ENCODE measurements at places on chromosomes 7 and 10.

DNA sequence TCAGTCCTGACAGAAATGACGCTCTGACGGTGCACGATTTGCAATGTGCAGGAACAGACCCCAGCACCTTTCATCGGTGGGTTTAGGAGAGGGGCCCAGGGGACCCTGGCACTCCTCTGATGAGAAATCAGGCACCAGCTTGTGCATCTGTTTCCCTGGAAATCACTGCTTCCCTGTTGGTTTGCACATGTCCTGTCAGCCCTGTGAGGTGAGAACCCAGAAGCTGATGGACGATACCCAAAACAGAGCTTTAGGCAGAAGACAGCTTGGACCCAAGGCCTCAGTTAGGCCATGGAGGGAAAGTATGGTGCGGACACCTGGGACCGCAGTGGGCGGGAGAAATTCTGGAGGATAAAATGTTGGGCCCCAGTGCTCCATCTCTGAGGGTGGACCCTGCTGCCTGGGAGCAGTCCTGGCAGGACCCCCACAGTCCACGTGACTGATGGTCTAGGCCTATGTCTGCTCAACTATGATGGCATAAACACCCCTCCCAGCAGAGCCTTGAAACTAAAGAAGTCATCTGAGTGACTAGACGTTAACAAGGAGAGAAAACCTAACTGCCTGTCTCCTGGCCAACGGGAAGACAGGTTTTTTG is 242.8 kb downstream of the PTPRN2 start:
- DNase-seq = no peak

DNA sequence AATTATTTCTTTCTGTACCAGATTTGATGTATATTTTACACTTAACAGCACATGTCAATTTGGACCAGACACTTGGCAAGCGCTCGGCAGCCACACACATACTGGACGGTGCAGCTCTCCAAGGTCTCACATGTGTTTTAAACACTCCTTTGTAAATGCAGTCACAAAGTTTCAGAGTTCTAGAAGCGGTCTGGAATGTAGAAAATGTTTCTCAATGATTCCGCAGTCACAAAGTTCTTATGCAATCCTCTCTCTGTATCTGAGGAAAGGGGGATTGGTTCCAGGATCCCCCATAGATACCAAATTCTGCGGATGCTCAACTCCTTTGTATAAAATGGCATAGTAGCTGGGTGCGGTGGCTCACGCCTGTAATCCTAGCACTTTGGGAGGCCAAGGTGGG is 253.0 kb upstream of the GRB10 start:
- DNase-seq = no peak

GRCh38 chr7:156975620-156976019 is 26.1 kb downstream of the NOM1 start:
- DNase-seq = no peak

DNA sequence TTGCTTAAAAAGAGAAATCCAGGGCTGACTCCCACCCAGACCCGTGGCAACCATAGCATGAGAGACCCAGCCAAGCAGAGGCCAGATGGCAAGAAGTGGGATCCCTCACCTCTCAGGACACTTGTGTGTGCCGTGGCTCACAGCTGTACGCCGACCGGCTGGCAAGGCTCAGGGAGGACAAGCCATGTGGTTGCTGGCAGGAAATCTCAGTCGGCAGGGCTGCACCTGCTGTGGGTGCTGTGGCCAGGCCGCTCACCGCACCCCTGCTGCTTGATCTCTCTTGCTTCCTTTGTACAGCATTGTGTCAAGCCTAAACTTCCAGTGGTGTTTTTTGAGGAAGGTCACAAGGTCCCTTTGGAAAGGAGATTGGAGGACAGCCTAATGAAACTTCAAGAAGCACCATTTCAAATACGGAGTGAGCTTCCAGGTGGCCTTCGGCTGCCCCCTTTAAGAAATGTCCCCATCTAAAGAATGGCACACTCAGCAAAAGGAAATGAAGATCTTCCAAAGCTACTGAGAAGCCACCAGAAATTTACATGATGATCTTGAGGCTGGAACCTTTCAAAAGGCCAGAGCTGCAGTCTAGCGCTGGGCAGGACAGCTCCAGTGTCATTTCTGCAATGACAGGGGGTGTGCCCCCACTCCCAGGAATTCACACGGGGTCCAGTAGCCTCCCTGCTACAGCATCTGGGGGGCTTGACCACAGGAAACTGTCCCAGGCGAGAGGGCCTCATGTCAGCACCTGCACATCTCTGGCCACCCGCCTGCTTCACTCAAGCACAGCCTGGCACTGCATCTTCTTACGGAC is 409.0 kb upstream of the MGMT start:
- DNase-seq = no peak

DNA sequence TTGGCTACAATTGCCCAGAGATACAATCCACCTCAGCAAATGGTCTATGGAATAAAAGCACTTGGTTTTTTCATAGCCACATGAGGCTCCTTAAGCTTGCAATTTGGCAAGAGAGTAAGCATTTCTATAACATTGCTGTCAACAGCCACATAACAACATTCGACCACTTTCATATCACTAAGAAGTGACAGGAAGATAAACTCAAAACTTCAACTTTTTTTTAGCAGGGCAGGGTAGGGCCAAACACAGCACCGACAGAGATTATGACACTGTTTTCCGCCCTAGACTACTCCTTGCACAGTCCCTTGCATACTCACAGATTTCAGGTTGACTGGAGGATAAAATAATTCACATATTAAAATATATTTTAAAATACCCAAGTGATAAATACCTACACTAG is 185.4 kb downstream of the JAZF1 start:
- DNase-seq = no peak

GRCh38 chr7:154415709-154416399 is 363.7 kb downstream of the DPP6 start:
- DNase-seq = no peak

GRCh38 chr7:23357190-23358093 is 58.3 kb downstream of the MALSU1 start:
- peak; percentile 79 for DNase-seq

- no peak for DNase-seq
Observed at GRCh38 chr10:122716025-122716424, 16.4 kb upstream of the C10orf120 start.

GRCh38 chr10:132663666-132664365 is 122.1 kb downstream of the NKX6-2 start:
- no peak for DNase-seq

DNA sequence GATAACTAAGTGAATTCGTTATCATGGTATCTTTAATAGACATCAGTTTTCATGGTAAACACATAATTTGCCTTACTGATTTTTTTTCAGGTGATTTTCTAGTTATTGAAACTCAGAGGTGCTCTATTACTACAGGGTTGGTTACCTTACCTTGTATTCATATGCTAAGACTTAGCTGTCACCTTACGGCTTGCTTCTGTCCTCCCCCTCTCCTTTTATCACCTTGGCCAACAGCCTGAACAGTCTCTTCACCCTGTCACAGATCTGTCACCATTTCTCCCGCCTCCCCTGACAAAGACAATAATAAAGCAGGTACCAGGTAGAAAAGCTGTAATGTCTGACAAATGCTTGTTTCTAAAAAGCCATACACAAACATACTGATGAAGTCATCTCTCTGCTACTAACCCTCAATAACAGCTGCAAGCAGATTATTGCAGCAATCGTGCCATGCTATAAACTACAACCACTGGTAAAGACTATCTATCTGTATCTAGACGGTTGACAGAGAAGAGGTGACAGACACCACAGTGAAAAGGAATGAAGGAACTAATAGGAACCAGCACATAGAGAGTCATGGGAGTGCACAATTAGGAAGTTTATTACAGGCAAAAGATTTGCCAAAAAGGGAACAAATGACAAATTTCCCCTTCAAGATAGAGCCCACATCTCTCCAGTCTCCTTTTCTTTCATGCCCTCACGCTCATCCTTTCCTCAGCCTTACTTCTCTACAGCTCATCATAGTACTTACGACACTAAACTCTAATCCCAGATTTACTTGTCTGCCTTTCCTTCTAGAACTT is 57.2 kb downstream of the ARHGAP12 start:
- no peak for DNase-seq

GRCh38 chr10:115092555-115093285 is 445 bp upstream of the ATRNL1 start:
- DNase-seq = peak; percentile 12

- DNase-seq = no peak
Observed at GRCh38 chr7:33495207-33495606, 365.8 kb downstream of the BBS9 start.

GRCh38 chr10:126977216-126977615 is 72.0 kb downstream of the DOCK1 start:
- no peak for DNase-seq

DNA sequence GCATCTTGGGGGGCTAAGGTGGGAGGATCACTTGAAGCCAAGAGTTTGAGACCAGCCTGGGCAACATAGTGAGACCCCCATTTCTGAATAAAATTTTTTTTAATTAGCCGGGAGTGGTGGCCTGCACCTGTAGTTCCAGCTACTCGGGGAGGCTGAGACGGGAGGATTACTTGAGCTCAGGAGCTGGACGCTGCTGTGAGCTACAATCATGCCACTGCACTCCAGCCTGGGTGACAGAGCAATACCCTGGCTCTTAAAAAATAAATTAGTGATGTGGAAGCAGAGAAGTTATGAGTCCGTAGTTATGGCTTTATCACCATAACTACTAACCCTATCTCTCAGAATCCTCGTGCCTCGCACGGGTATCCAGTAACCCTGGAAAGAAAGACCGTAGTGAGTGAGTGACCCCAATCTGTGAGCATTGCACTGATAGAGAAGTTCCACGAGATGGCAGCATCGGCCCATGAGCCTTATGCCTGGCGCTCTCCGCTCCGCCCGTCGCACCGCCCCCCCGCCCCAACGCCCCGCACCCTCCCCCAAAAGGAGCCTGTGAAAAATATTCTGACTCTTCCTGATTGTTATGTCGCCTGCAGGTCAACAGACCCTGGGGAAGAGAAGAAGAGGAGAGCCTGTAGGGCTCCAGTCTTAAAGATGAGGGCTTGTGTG is 4.9 kb upstream of the SLC29A3 start:
- no peak for DNase-seq

- no peak for DNase-seq
Observed at GRCh38 chr7:80450621-80451308, 61.1 kb downstream of the GNAT3 start.

DNA sequence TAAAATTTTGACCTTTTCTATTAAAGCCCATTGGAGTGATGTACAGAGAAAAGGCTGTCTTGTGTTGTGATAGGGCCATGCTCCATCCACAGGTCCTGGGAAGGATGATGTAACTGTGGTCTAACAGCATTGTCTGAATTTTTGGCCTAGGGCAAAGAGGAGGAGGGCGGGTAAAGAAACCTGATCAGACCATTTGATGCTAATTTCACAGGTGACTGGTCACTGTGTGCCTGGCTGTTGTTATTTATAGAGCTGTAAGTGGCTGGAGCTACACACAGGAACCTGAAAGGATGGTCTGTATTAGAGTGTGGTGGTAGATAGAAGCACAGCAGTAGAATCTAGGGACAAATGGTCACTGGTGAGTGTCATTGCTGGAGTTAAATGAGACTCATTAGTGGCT is 182.1 kb downstream of the AUTS2 start:
- no peak for DNase-seq

DNA sequence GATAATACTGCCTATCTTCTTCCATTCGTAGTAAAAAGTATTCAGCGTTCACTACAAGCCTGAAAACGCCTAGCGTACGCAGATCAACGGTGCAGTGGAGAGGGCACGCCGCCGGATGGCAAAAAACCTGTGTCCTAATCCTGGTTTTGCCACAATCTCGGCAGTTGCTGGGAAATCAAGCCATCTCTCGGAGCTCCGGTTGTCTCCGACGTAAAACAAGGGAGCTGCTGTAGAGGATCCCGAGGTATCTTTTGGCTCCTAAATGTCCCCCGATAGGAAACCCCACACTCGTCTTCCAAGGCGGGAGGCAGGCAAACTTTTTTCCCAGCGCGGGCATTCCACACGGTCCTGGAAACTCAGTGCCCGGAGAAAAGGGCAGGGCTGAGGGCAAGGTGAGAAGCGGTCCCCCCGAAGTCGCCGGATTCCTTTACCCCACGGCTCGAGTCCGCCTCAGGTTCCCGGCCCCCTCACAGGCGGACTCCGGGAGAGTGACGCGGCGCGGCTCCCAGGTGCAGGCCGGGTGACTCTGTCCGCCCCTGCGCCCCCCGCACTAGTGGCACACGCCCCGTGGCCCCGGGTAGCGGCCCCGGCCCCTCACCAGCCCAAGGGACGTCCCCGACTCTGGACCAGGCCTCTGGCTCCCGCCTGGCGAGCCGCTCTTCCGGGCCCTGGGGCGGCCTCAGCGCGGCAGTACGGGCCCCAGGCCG is 649 bp downstream of the IDE start:
- no peak for DNase-seq

DNA sequence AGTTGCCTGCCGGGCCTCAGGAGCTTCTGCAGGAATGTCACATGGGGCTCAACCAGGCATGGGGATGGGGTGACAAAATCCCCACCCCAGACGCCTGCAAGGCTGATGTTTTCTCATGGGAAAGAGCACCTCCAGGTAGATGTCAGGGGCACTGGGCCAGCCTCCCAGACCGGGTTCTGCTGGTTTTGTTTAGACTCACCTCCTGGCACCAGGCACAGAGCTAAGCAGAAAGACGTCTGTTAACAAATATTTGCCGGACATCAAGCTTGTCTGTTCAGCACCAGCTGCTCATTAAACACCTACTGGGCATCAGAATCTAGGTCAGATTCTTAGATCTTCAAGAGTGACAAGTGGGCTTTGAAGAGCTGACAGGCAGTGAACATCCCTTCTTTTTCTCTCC is 34.9 kb upstream of the TCERG1L start:
- DNase-seq = no peak

- no peak for DNase-seq
Observed at GRCh38 chr10:60762554-60762953, 15.7 kb upstream of the CDK1 start.

DNA sequence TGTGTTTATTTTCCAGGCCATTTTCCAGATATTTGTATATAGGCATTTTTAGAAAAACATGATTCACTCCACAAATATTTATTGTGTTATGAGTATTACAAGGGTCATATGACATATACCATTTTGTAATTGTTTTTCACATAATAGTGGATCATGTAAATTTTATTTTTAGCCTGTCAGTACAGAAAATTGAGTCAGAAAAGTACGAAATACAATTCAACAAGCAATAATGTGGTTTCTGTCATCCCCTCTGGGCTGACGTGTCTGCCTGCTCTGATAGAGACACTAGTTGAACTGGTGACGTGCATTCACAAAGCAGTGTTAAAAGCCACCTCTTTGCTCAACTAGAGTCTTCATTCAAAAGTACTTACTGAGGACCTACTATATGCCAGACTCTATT is 97.9 kb upstream of the STEAP1B start:
- no peak for DNase-seq

GRCh38 chr10:63477927-63478326 is 12.2 kb upstream of the JMJD1C start:
- DNase-seq = no peak
